ENCODE measurements at places on chromosomes 5 and 9.

- DNase-seq = no peak
Measured at GRCh38 chr9:79868567-79869189, 296.9 kb downstream of the TLE4 start.

DNA sequence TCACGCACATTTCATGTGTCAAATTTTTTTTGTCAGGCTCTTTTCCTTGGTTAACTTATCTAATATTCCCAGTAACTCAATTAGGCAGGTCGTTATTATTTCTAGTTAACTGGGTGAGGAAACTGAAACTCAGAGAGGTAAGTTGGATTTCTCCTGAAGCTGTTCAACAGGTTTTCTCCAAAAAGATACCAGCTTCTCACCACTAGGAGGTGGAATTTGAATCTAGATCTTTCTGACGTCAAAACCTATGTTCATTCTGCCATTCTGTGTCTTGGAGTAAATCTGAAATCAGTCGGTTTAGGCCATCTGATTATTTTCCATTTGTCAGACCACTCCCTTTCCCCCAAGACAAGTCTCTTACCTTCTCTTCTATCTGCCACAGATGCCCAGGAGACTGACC, 572.9 kb downstream of the ACTL7B start:
- DNase-seq = no peak

GRCh38 chr5:37478121-37478894, 99.2 kb downstream of the WDR70 start:
- DNase-seq = no peak

DNA sequence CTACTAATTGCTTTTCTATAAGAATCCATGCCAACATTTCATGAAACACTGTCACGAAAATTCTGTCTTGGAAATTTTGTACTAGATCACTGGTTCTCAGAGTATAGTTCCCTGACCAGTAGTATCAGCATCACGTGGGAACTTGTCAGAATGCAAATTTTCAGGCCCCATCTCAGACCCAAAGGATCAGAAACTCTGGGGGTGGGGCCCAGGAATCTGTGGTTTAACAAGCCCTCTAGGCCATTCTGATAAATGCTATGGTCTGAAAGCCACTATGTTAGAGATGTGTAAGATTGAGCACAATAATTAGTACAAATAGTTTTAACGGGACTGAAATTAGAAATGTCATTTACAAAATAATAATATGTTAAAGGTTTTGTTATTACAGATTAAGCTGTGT, 615.7 kb upstream of the ARRDC3 start:
- no peak for DNase-seq

- no peak for DNase-seq
Measured at GRCh38 chr9:4799775-4800174, 7.0 kb downstream of the RCL1 start.

DNA sequence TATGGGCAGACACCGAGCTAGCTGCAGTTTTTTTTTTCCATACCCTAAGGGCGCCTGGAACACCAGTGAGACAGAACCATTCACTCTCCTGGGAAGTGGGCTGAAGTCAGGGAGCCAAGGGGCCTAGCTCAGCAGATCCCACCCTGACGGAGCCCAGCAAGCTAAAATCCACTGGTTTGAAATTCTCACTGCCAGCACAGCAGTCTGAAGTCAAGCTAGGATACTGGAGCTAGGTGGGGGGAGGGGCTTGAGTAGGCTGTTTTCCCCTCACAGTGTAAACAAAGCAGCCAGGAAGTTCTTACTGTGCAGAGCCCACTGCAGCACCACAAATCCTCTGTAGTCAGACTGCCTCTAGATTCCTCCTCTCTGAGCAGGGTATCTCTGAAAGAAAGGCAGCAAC, 151.7 kb upstream of the HCN1 start:
- DNase-seq = no peak
